ENCODE measurements at places on chromosomes 4 and X. TPM values are rescaled to one million over a fixed set of nuclear protein-coding genes. Genes with fewer than 3 reads are reported as not detected.

GRCh38 chr4:139734201-139734874 is 68.7 kb downstream of the MGST2 start:
- H3K4me3 ChIP-seq: peak overlapping the region; percentile 45
- DNase-seq: no peak
- no peaks in the 10 kb centered on the region for H3K4me1 ChIP-seq
- no peaks in the 10 kb centered on the region for H3K27me3 ChIP-seq
- peak overlapping the region; percentile 88 for H3K27ac ChIP-seq
- H3K36me3 ChIP-seq: no peaks in the 10 kb centered on the region

The FAM114A1 gene
- total RNA-seq: 109 TPM

- no peaks in the 10 kb centered on the region for H3K27me3 ChIP-seq
- DNase-seq: no peak
- no peaks in the 10 kb centered on the region for H3K36me3 ChIP-seq
- H3K4me1 ChIP-seq: peaks cover 4% of the 10 kb centered on the region
Observed at GRCh38 chrX:78377186-78377585, 49.8 kb upstream of the CYSLTR1 start.

GRCh38 chrX:45485719-45486118 is 285.0 kb upstream of the DIPK2B start:
- no peak for DNase-seq
- H3K4me3 ChIP-seq: no peak overlapping the region
- H3K27me3 ChIP-seq: peaks cover 5% of the 10 kb centered on the region
- no peaks in the 10 kb centered on the region for H3K4me1 ChIP-seq
- no peaks in the 10 kb centered on the region for H3K36me3 ChIP-seq

GRCh38 chr4:3372933-3373465 is 68.8 kb upstream of the HGFAC start:
- H3K27me3 ChIP-seq: no peaks in the 10 kb centered on the region
- no peak overlapping the region for H3K27ac ChIP-seq
- H3K36me3 ChIP-seq: no peaks in the 10 kb centered on the region
- no peak overlapping the region for H3K4me3 ChIP-seq
